Activated naive CD8-positive, alpha-beta T cell treated with anti-CD3 and anti-CD28 coated beads, Interleukin-2, amount 10 ng/mL, durations not matched to agents 7 days and 5 days (primary cell): ENCODE measurements at places on chromosomes 11 and 22. TPM values are rescaled to one million over a fixed set of nuclear protein-coding genes. Genes with fewer than 3 reads are reported as not detected.

MMP1 gene
- not detected for total RNA-seq

BAIAP2L2 gene
- total RNA-seq: 1.6 TPM

DNA sequence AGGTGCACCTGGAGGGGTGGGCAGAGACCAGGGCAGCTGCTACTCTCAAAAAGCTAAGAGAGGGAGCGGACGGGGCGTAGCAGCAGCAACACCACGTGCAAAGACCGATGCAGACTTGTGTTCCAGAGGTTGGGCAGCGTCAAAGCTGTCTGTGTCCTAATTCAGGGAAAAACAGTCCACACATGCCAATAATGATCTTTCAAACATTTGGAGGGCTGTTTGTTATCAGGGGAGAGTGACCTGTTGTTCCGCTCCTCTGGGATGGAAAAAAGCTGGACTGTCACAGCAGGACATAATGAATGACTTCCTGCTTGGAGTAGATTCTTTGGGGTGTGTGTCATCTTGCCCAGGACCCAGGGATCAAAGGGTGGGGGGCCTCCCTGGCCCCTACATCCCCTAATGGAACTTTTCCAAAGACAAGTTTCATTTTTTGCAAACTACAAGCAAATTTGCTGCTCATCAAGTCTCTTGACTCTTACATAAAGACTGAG is 6.2 kb upstream of the FBLN1 start:
- DNase-seq: no peak

DNA sequence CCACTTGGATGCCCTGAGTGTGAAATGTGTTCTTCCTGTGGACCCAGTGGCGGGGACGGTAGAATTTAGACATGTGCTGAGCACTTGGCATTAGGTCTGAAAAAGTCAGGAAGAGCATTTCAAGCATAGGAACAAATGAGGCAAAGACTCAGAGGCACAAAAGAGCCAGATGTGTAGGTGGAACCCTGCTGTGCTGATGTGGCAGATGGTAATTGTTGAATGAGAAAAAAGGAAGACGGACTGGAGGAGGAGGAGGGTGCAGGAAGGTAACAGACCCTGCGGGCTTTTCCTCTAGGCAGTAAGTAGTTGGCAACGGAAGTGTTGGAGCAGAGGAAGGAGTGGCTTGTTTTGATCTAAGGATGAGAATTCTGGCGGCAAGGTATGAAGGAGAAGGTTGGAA is 985.8 kb downstream of the TBC1D22A start:
- no peak for DNase-seq

GRCh38 chr22:41001722-41002122 is 50.5 kb downstream of the RBX1 start:
- no peak for DNase-seq

- no peak for DNase-seq
Measured at GRCh38 chr11:4851033-4851432, 2.0 kb upstream of the OR51S1 start.

GRCh38 chr22:27474112-27474571 is 327.4 kb downstream of the MN1 start:
- DNase-seq: no peak

DNA sequence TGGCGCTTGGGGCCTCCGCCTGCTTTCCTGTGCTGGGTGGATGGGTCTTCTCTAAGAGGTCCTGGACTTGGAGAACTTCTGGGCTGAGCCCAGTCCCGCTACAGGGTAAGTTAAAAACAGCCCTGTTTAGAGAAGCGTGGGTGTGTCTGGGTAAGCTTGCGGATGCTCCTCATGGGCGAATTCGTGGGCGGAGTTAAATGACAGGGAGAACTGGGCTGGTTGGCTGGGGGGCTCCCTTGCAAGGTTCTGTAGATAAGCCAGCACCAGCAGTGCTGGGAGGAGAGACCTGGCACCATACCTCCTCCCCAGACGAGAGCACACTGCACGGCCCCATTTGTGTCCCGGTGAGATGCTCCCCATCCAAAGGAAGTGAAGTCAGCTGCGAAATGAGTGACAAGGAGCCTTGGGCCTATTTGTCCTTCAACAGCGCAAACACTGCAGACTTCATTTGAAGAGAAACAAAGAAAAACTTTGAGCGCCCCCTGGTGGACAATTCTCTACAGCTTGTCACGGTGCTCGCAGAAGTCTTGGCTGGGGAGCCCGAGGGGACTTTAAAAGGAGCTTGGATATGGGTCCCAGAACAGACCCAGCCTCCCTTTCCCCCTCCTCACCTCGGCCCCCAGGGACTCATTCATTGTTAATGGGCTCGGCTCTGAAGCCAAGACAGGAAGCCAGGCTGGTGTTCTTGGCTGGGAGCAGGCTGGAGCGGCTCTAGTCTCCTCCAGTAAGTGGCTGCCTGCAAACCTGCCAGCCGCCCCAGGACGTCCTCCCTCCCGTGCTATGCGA is 39.5 kb downstream of the TP53I11 start:
- peak; percentile 69 for DNase-seq

DNA sequence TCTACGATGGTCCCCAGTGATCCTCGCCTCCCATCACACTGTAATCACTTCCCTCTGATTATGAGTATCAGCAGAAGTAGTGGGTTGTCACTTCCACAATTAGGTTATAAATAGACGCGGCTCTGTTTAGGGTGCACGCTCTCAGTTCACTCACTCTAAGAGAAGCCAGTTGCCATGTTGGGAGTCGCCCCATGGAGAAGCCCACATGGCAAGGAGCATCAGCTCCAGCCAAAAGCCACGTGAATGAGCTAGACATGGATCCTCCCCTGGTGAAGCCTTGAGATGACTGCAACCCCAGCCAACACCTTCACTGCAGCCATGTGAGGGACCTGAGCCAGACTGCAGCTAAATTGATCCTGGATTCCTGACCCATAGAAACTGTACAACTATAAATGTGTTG is 26.4 kb upstream of the MYOD1 start:
- DNase-seq: no peak

- no peak for DNase-seq
Measured at GRCh38 chr11:102523189-102523570, 7.4 kb downstream of the MMP7 start.

DNA sequence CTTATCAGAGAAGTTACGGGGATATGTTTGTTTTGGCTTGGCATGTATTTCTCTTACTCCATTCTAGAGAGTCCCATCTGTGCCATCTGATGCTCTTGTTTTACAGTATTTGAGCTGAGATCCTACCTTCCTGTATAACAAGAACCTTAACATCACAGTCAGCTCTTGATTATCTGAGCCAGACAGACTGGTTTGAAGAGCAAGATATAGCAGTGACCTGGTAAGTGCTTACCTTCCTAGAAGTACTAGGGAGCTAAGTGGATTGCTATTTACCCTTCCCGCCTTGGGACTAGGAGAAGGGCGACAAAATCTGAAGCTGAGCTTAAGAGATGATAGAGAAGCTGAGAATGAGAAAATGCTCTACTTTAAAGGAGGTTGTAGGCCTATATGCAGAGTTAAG is 235.3 kb downstream of the CSNK2A3 start:
- DNase-seq: no peak

- DNase-seq: no peak
Measured at GRCh38 chr11:48108231-48109045, 108.2 kb upstream of the OR4B1 start.
